ENCODE measurements at places on chromosomes 2 and 18.

- peak; percentile 83 for DNase-seq
Measured at GRCh38 chr2:224982910-224983711, 59.2 kb downstream of the DOCK10 start.

DNA sequence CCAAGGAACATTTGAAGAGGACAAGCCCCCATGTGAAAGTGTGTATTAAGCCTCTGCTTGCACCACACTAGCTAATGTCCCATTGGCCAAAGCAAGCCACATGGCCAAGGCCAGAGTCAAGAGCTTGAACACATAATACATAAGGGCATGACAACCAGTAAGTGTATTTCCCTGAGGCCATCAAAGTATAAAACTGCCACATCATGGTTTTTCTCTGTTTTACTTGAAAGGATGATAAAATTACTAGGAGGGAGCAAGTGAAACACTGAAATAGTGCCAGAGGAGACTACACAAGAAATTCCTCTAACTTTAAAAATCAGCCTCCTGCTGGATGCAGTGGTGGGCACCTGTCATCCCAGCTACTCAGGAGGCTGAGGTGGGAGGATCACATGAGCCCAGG, 30.9 kb upstream of the EML6 start:
- no peak for DNase-seq

DNA sequence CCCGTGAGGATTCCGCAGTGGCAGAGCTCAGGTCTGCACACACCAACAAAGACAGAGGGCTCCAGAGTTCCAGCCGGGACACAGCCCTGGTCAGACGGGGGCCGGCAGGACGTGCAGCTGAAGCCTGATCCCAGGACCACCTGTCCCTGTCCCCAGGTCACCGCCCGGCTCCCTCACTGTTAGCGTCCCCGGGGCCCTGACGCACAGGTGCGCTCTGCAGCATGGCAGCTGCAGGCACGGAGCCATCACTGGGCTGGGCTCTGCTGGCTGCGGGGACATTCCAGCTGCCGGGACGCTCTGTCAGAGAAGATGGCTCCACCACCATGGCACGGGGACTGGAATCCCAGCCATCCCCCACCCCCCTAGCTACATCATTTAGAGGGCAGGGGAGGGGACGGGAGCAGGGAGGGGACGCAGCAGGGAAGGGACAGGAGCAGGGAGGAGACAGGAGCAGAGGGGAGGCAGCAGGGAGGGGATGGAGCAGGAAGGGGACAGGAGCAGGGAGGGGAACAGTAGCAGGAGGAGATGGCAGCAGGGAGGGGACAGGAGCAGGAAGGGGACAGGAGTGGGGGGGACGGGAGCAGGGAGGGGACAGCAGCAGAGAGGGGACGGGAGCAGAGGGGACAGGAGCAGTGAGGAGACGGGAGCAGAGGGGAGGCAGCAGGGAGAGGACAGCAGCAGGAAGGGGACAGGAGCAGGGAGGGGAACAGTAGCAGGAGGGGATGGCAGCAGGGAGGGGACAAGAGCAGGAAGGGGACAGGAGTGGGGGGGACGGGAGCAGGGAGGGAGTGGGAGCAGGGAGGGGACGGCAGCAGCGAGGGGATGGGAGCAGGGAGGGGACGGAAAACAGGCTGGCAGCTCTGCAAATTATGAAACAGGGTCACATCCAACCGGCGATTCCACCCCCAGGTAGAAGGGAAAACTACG, 39.8 kb downstream of the SLC66A2 start:
- DNase-seq = no peak

DNA sequence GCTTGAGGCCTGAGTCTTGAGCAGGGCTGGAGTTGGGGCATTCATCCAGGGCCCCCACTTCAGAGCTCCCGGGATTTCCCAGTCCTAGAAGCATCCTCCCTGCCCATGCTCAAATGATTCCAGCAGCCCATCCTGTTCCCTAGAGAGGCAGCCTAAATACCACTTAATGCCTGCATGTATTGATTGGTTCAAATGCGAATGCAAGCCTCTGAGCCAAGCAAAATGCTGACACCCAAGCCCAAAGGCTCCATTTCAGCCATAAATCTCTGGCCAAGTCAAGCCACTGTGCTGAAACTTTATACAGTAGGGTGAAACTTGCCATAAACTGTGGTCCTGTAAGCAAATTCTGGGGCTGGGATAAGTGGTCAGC, 279.8 kb downstream of the CLIP4 start:
- no peak for DNase-seq

- DNase-seq = peak; percentile 33
Measured at GRCh38 chr2:11408959-11409571, 56.9 kb downstream of the E2F6 start.

DNA sequence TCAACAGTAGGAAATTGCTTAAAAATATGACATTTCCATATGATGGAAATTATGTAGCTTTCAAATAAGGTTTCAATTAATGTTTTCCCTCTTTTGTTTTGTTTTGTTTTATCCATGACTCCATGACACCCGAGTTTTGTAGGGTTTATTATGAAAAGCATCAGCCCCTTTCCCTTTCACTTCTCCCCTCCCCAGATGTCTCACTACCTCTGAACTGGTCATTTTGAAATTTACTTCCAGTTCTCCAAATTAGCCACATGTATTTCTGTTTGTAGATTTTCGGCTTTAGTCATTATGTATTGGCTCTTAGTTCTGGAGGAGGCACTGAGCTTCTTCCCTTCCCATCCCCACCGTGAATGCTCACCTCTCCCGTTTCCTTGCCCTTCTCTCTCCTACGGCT, 18.6 kb upstream of the VPS4B start:
- DNase-seq = no peak

- peak; percentile 15 for DNase-seq
Measured at GRCh38 chr2:151886241-151886640, 58.0 kb upstream of the ARL5A start.

DNA sequence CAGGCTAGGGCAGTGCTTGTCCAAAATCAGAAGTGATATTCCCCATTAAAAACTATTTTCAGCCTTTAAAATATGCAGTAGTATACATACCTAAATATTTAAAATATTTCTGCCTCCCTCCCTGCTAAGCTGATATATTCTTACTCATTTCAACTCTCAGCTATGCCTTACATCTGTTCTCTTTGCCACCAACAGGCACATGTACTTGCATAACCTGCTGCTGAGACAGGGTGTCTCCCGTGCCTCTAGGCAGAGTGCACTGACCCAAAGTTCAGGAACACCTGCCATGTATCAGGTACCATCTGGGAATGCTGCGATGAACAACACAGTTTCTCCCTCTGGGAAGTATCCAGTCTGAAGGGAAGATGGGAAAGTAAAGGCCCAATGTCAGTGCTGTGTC, 91.7 kb downstream of the STK39 start:
- DNase-seq = no peak

DNA sequence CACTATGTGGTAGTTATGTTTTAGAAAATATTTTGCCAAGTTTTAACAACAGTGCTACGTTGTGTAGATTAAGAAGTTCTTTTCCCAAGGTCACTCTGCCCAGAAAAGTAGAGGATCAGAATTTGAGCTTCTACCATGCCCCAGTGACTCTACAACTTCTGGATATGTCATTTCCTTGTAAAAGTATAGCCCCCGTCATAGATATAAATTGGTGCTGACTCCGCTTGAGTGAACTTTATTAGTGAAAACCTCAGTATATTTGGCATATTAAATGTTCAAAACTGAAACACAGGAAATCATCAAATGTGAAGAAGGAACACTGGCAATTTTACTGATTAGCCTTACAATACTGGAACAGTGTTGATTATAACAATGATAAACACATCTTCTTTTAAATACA, 256.7 kb upstream of the UBE2E3 start:
- no peak for DNase-seq

- DNase-seq = no peak
Measured at GRCh38 chr2:222982909-222983265, 69.1 kb upstream of the KCNE4 start.

DNA sequence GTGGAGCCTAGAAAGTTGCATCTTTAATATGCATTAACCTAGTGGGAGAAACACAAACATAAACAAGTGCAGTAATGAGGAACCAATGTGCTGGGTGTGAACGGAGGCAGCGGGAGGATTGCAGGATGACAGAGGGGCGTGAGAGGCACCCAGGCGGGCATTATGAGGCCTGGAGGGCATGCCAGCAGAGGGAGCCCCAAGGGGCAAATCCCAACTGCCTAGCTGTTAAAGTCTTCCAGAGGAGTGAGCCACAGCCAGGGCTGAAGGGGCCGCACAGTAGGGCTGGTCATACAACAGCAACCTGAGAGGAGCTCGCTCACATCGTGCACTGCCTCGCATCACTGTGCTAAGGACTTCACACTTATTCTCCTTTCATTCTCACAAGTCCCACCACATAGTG, 13.3 kb upstream of the PRELID3A start:
- peak; percentile 43 for DNase-seq

GRCh38 chr2:159265171-159265576, 21.3 kb downstream of the WDSUB1 start:
- no peak for DNase-seq

DNA sequence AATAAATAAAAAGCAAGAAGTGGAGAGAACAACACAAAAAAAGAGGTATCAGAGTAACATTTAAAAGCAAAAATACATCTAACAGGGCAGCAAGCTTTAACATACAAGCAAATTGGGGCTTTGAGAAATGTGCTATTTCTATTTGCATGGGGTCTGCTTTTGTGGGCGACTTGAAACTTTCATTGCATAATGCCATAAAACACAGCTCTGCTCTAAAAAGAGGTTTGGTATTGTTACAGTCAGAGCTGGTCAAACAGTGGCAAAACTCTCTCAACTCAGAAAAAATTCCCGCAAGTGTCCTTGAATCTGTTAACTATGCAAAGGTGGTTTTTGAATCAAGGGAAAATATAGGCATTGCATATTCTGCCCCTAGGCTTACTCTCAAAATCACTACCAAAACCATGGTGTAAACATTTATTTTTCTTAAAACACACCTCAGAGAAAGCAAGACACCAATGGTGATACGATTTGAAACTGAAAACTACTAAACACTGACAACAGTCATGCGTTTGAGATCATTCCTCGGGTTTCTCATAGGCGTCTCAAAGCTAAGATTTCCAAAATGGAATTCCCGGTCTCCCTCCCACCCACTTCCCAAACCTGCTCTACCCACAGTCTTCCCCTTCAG, 45.5 kb downstream of the RNF152 start:
- DNase-seq = no peak

GRCh38 chr2:216574046-216574445, 59.2 kb upstream of the IGFBP2 start:
- DNase-seq = peak; percentile 75

GRCh38 chr2:212686285-212686895, 147.8 kb upstream of the ERBB4 start:
- peak; percentile 77 for DNase-seq

GRCh38 chr2:191499874-191500565, 177.9 kb upstream of the NABP1 start:
- peak; percentile 87 for DNase-seq

DNA sequence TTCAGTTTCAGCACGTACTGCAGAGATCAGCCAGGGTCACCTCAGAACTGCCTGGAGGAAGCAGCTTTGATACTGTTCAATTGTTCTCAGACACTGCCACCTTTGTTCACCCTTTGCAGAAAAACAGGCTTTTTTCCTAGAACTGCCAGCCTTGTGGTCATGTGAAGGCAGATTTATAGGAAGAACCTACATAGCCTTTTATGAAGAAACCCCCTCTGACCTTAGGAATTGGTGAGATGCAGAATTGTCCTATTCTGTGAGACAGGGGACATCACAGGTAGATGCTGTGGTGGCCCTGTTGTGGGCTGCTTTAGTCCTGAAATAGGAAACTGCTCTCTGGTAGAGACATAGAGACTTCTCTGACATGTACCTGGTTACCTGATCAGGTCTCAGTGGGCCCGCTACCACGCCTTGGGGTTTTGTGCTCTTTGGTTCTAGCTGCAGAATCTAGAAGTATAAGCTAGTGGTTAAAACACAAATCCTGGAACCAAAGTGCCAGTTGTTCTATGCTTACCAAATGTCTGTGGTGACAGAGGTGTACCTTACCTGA, 206.6 kb downstream of the AGPS start:
- no peak for DNase-seq

DNA sequence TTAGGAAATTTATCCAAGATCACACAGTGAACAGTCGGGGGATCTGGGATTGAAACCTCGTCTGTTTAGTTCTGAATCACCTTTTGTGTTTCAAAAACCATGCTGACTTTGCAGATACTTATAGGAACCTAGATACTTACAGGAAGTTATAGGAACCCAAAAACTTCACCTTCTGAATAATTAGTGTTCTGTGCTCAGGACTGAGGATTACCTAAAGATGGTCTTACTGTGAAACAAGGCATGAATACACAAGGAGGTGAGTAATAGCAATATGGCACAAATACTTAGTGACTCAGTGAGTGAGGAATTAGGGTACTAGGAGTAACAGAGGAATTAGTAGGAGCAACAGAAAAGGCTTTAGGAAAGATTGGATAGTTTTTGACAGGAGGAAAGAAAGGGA, 145.5 kb downstream of the LRATD1 start:
- DNase-seq = peak; percentile 55

- no peak for DNase-seq
Measured at GRCh38 chr2:16464641-16465040, 201.0 kb downstream of the CYRIA start.

- no peak for DNase-seq
Measured at GRCh38 chr18:3345885-3346284, 84.0 kb downstream of the MYL12B start.

DNA sequence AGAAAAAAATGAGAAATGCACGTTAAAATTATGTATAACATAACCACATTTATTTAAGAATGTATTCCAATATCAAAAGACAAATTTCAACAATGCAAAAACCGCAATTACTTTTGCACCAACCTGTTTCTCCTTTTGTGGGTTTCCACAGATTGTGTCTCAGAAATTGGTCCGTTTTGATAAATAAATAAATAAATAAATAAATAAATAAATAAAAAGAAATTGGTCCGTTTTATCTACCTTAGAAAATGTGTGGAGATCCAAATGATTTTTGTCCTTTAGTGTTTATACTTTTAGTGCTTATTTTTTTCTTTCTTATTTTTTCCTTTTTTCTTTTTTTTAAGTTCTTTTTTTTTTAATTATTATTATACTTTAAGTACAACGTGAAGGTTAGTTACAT, 1682.2 kb upstream of the TMEFF2 start:
- DNase-seq = no peak

DNA sequence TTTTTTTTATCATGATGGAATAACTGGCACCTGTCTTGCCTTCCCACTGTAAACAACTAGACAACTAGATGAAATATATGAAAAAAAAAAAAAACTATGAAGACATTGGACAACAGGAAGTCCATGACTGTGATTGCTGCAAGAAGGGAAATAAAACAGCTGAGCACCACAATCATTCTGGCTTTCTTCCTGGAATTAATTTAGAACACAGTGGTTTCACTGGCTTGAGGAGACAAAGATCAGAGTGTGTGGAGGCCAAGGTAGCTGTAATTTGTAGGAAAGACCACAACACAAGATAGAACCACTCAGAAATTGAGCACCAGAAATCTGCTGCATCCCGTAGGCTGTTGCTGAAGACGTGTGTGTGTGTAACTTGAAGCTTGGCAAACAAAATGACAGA, 121.1 kb upstream of the PID1 start:
- peak; percentile 49 for DNase-seq

All from foreskin fibroblast (primary cell).